ENCODE measurements at places on chromosomes 7 and 10. TPM values are rescaled to one million over a fixed set of nuclear protein-coding genes. Genes with fewer than 3 reads are reported as not detected.

GRCh38 chr10:17056781-17057428 lies 72.7 kb downstream of the CUBN start:
- DNase-seq = no peak

DNA sequence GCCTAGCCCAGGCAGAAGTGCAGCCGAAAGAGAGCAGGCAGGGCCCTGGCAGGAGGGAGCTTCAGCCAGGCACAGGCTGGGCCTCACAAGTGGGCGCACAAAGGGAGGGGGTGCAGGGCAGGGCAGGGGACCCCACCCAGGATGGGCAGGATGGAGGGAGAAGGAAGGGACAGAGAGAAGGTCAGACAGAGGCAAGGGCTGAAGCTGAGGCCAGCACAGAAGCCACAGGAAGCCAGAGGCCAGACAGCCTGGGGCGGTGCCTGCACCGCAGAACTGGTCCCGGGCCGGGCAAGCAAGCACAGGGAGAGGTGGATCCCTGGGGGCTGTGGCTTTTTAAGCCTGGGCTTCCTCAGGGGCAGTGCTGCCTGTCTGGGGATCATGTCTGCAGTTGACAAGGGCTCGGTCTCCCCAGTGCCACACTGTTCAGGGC lies 16.7 kb downstream of the NOS3 start:
- no peak for DNase-seq

- DNase-seq = no peak
These were observed 10.9 kb upstream of the TAS2R39 start for GRCh38 chr7:143172354-143172753.

- DNase-seq = peak; percentile 29
These were observed 89.1 kb downstream of the NEUROD6 start for GRCh38 chr7:31251441-31251840.

Gene GRID1
- 0.31 TPM for total RNA-seq

Gene PMS2
- 23.1 TPM for total RNA-seq

DNA sequence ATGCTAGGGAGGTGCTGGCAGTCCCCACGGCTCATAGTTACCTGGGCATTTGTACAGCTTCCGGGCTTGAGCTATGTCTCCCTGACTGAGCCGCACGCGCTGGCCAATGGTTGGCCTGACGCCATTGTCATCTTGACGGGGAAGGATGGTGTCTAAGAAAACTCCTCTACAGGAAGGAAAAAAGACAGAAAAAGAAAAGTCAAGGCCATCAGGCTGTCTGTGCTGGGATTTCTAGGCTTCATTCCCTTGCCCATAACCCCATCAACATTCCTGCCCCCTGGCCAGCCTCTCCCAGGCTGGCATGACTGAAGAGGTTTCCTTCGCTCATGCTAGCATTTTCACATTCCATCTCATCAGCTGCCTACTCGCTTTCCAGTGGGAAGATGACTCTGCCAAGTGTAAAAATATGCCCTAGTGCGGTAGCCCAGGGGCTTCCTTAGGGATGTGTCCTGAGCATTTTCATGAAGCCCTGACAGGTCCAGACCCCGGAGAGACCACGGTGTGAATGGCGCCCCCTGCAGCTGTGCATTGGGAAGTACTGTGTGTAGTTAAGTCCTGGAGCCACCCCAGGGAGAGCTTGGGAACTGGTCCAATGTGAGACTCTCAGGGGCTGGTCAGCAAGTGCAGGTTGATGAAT lies 54.5 kb upstream of the OPALIN start:
- no peak for DNase-seq

Data from neural progenitor cell (in vitro differentiated cells).